ENCODE measurements at places on chromosomes 3 and 15.
A peak's percentile ranks its signal among the peaks of the same experiment; 100 is the strongest.

GRCh38 chr15:79091204-79091867, 756 bp upstream of the RASGRF1 start:
- peak; percentile 5 for DNase-seq

GRCh38 chr3:197212290-197212689, 86.1 kb downstream of the DLG1 start:
- DNase-seq = no peak

DNA sequence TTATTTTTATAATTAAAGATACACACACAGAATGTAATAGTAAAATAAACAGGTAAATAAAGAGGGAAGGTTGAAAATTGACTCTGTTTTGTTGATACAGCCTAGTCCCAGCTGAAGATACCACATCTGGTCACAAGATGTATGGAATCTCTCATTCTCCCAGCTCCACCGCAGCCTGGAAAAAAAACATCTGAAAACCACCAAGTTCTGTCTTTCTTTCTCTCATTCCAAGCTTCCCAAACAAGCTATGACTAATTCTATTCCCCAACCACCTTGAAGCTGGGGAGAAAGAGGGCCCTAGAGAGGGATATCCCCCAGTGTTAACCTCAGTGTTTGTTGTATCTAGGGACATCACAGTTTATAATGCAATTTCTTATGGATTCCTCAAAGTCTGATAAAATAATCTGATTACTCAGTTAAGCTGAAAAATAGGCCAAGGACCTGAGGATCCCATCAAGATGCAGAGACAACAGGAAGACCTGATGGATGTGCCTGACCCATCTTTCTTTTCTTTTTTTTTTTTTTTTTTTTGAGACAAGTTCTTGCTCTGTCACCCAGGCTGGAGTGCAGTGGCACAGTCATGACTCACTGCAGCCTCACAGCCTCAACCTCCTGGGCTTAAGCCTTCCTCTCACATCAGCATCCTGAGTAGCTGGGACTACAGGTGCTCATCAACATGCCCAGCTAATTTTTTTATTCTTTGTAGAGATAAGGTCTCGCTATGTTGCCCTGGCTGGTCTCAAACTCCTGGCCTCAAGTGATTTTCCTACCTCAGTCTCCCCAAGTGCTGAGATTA, 38.1 kb downstream of the SRGAP3 start:
- peak; percentile 81 for DNase-seq

DNA sequence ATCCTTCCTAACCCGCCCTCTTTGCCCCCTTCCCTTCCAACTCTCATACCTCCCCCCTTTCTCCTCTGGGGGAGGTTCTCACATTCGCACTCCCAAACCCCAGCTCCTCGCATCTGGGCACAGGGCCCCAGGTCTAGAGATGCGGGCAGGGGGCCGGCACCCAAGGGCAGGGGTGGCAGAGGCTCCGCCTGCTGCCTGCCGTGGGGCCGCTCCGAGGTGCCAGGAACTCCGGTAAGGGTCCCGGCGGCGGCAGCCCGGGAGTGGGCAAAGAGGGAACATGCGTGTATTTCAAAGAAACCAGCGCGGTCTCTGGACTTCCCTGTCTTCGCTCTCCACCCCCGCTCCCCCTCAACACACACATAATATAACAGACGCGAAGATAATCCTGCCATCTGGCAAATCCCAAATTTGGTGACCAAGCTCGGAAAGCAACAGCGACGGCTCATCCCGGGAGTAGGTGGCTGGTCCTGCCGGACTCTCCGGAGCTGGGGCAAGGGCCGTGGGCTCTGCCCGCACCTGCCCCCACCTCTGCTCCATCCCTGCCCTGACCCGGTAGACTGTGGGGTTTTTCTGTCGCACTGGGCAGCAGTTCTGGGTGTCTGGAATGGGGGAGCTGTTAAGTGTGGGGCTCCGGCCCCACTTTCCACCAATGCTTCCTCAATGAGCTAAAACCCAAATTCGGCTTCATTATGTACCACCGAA, 31.0 kb downstream of the NR2F2 start:
- DNase-seq = no peak

DNA sequence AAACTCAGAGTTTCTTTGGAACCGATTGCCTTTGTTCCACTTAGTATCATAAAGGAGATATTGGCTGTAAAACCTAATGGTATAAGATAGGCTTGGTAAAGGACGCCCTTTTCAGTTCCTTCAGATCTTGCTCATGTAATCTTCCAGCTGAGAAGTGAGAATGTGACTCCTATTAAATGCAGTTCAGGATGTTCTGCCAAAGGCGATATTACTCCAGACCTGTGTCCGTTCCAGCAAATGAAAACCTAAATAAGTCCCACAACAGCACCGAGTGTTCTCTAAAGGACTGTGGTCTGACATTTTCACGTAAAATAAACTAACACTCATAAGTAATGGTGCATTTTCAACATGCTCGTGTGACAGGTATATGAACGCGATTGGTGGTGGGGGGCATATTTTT, 276.2 kb downstream of the FEZF2 start:
- no peak for DNase-seq

DNA sequence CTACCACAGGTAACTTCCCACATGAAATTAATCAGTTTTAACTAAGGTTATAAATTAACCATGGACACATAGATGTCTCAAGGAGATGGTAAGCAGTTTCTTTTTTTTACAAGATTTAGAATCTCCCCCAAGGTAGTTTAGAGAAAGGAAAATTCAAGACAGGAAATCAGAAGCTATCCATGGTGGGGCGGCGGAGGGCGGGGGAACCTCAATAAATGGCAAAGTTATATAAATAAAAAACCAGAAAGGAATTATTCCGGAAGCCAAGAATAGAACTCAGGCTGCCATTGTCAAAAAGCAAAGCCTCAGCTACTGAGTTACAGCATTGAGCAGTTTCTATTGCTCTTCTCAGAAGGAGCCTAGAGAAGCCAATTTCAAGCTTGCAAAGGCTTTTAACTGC, 172.1 kb upstream of the SMAD3 start:
- DNase-seq = no peak

GRCh38 chr3:114299941-114300624, 6.3 kb downstream of the TIGIT start:
- DNase-seq = no peak

DNA sequence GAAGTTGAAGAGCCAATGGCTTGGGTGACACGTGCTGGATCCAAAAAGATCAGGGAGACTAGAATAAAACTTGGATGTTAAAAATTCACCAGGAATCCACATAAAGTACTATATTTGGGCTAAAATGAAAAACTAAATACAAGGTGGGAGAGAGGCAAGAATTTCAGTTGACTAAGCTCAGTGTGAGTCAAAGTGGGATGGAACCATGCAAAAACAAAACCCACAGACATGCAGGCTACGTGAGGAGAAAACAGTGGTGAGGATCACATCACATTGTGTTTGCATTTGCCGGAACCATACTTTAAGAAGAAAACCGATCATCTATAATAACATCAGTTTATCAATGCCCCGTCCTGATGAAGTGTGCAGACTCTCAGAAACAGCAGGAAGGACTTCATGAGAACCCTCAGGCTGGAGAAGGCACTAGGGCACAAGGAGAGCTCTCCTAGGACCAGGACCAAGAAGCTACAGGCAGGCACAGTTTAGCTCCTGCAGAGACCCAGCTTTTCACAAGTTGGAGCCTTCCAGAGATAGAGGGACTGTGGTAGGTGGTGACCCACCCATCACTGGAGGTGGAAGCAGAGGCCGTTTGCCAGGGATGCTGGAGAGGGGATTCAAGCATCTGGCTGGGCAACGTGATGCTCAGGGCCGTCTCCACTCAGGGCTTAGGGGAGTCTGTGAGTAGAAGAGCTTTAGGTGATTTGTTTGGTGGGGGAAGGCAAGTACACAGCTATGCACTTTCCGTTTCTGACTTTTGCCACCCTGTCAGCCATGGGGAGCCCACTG, 29.0 kb upstream of the NR2E3 start:
- DNase-seq = peak; percentile 51

- peak; percentile 7 for DNase-seq
Measured at GRCh38 chr3:58251631-58252035, 14.0 kb downstream of the ABHD6 start.

DNA sequence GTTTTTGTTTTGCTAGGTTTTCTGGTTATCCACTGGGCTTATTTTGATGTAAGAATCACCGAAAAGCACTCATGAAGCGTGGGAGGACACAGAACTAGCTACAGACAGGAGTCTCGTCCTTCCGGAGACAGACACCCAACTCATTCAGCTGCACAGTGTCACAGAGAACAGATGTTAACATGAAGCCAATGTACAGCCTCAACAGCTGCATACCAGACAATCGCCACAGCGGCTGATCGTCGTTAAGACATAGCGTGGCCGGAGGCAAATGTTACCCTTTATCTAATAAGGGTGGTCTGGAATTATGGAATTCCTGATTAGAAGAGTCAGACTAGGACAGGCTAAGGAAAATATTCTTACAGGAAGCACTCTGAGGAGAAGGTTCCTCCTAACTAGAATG, 1.1 kb upstream of the PYGO1 start:
- DNase-seq = no peak

DNA sequence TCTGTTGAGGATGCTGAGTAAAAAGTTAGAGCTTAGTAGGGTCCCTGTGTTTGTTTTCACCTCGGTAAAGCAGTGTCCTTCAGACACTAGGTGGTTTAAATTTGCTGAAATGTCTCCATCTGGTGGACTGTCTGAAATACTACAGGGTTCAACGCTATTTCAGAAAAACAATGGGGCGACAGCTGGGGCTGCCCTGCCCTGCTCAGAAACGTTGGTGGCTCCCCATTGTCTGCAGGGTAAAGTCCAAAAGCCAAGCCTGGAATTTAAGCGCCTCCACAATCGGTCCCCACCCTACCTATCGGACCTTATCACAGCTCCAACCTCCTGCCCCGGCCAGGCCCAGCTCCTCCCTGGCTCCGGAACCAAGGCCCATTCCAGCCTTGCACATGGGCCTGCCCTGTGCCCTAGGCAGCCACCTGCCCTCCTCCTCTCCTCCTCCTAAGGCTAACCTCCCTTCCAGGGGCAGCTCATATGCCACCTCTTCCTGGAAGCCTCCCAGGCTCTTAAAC, 4.3 kb upstream of the TSEN2 start:
- DNase-seq = peak; percentile 42

DNA sequence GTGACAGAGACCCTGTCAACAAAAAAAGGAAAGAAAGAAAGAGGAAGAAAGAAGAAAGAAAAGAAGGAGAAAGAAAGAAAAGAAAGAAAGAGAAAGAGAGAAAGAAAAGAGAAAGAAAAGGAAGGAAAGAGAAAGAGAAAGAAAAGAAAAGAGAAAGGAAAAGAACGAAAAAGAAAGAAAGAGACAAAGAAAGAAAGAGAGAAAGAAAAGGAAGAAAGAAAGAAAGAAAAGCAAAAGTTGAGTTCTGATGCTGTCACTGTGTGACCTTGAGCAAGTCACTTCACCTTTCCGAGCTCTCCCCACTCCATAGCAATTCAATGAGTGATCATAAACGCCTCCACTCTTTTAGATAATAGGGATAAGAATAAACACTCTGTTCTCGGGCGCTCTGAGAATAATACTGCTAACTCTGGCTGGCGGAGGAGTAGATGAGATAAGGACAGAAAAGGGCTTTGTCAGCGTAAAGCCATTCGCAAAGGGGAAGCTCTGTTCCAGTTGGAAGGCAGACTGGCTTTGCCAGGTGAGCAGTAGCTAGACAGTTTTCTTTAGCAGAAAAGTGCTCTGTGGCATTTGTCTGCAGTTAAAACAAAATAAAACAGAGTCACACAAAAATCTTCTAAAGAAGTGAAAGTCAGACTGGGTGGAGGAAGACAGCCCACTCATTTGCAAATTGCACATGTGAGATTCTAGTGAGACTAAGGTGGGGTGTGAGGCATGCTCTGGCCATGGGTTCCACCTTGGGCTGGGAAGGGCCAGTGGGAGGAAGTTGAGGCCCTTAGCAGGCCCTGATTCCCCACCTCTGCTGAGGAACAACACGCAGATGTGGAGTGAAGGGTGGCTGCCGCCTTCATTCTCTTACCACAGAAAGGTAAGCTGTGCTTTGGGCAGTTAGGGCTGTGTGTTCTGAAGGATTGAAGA, 9.6 kb upstream of the FLNB start:
- DNase-seq = no peak

- DNase-seq = no peak
Measured at GRCh38 chr15:64934023-64934422, 22.3 kb downstream of the ANKDD1A start.

GRCh38 chr3:122097141-122097540, 42.0 kb downstream of the CD86 start:
- DNase-seq = no peak

DNA sequence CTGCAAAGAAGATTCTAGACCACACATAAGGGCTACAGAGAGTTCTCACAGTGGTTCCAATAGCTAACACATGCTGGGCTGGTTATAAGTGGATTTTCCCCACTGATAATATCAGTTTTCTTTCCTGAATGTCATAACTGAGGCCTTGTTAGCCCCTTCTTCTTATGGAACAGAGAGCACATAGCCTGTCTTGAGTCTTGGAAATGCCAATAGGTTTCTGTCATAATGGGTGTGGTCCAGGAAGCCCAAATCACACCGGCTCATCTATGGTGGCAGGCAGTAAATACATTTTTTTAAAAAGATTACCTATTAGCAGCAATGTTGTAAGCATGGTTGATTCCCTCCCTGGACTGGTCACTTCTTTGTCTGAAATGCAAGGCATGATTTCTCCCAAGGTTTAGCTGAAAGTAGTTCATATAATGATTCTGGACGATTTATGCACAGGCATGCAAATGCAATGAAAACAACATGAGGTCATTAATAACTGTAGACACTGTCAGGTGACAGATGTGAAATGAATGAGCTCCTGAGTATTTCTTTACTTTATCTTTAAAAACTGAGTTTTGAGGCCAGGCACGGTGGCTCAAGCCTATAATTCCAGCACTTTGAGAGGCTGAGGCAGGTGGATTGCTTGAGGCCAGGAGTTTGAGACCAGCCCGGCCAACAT, 67.2 kb upstream of the ATP2C1 start:
- no peak for DNase-seq

GRCh38 chr3:102123590-102124190, 274.4 kb downstream of the NFKBIZ start:
- DNase-seq = no peak

GRCh38 chr3:36446276-36446675, 66.0 kb downstream of the STAC start:
- DNase-seq = peak; percentile 36

DNA sequence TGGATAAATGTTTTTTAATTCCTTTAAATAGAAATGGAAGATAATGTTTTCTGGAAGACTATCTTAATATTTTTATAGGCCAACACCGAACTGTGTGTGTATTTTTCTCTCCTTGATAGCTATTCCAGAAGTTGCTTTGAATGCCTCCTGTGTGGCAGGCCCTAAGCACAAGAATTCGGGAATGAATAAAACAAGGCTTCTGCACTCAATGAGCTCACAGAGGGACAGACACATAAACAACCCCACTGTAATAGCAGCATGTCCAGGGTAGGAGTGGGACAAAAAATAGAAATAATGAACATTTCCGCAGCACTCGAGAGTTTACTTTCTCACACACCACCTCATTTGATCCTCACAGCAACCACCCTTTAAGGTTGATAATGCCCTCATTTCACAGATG, 18.0 kb downstream of the SRGAP3 start:
- no peak for DNase-seq

GRCh38 chr3:65098400-65098799, 410.6 kb upstream of the ADAMTS9 start:
- DNase-seq = no peak

GRCh38 chr3:116440196-116440595, 5.1 kb downstream of the LSAMP start:
- peak; percentile 93 for DNase-seq

GRCh38 chr3:103813955-103814354, 1379.1 kb downstream of the ZPLD1 start:
- DNase-seq = no peak

GRCh38 chr3:13712682-13713180, 163.8 kb downstream of the FBLN2 start:
- no peak for DNase-seq
